T-helper 2 cell (primary cell): ENCODE measurements at places on chromosomes 2 and 18.

DNA sequence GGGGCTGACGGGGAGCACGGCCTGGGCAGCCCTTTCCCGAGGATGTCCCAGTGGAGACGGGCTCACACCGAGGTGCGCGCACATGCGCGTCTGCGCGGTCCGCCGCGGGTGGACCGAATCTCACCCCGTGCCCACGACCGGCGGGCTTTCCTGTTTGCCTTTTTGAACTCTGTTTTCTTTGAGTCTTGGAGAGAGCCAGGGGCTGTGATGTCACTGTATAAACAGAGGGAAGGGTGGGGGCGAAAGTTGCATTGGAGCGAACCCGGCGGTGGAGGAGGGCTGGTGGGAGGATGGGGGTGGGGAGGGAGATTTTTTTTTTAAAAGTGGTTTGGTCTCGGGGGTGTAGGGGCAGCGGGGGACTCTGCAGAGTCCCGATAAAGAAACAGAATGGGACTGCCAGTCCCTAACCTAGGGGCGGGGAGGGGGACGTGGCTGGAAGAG is 141.2 kb upstream of the CTAGE1 start:
- no peak for DNase-seq

DNA sequence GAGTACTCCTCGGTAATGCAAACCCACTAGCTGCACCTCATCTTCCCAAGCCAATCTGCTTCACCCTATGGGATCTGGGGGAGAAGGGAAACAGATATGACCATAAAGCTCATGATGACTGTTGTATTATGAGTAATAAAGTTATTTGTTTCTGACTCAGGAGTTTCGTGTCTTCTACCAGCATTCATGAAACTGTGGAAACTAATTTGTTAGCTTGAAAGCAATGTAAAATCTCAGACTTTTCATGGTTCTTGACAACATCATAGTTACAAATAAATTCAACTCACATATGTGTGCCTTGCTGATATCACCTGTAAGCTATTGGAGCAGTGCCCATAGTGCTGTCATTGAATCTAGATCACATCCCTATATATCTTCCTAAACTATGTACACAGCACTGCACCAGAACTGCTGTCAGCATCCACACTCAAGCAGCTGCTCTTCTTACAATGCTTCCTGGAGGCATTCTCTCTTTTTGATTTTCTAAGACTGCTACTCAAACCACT is 135.6 kb upstream of the KYNU start:
- peak; percentile 2 for DNase-seq

- no peak for DNase-seq
Measured at GRCh38 chr18:50327983-50328382, 40.5 kb upstream of the CXXC1 start.

GRCh38 chr2:235668782-235669181 is 174.9 kb downstream of the AGAP1 start:
- no peak for DNase-seq

GRCh38 chr18:30469091-30469490 is 573.5 kb downstream of the DSC3 start:
- DNase-seq = no peak

- no peak for DNase-seq
Measured at GRCh38 chr2:53476834-53477233, 290.8 kb upstream of the CHAC2 start.

- no peak for DNase-seq
Measured at GRCh38 chr2:19723021-19723420, 178.8 kb downstream of the TTC32 start.

- no peak for DNase-seq
Measured at GRCh38 chr2:142222715-142223114, 91.9 kb upstream of the LRP1B start.

DNA sequence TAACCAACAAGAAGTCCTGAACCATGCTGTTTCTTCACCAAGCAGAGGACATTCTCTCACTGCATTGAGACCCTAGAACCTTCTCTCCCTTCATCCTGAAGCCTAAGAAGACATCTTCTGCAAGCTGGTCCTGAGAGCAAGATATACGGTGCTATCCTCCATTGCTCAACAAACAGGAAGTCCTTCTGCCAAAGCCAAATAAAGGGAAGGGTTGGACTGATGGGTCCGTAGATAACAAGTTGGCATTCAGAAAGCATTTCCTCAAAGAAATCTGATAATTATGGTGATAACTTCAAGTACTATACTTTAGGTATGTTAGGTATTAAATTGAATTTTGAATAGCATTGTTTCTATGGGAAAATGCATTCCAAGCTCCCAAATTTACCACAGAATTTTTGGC is 23.3 kb downstream of the GRB14 start:
- DNase-seq = no peak

GRCh38 chr2:45649462-45649857 is 2.0 kb upstream of the PRKCE start:
- no peak for DNase-seq

- DNase-seq = no peak
Measured at GRCh38 chr2:102661846-102662245, 42.5 kb downstream of the SLC9A2 start.

DNA sequence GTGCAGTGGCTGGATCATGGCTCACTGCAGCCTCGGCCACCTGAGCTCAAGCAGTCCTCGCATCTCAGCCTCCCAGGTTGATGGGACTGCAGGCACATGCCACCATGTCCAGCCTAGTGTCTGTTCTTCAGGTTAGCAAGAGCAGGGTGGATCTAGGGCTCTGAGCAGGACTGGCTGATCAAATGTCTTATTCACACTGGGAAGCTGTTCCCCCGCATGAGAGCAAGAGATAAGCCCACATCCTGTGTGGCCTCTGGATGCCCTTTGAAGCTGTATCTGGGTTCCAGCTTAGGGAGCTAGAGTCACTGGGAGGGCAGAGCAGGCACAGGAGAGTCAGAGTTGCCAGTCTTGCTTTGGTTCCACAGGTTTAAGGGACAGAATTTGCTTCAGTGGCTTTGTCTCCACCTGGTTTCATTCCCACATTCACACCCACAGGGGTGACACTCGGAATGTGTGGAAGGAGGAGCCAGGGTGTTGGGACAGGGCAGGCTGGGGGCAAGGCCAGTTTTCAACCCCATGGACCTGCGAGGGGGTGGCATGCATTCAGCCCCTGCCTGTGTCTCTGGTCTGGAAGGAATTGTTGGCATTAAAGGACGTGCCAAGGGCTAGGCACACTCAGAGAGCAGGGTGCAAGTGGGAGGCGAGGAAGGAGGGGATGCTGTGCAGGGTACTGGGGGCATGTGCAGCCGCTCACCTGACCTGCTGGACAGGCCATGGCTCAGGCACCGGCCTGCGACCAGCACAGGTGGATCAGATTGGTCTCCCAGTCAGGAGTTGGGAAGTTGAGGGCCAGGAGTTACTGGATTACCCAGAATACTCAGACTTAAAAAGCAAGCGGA is 24.5 kb downstream of the PTPN18 start:
- DNase-seq = no peak

DNA sequence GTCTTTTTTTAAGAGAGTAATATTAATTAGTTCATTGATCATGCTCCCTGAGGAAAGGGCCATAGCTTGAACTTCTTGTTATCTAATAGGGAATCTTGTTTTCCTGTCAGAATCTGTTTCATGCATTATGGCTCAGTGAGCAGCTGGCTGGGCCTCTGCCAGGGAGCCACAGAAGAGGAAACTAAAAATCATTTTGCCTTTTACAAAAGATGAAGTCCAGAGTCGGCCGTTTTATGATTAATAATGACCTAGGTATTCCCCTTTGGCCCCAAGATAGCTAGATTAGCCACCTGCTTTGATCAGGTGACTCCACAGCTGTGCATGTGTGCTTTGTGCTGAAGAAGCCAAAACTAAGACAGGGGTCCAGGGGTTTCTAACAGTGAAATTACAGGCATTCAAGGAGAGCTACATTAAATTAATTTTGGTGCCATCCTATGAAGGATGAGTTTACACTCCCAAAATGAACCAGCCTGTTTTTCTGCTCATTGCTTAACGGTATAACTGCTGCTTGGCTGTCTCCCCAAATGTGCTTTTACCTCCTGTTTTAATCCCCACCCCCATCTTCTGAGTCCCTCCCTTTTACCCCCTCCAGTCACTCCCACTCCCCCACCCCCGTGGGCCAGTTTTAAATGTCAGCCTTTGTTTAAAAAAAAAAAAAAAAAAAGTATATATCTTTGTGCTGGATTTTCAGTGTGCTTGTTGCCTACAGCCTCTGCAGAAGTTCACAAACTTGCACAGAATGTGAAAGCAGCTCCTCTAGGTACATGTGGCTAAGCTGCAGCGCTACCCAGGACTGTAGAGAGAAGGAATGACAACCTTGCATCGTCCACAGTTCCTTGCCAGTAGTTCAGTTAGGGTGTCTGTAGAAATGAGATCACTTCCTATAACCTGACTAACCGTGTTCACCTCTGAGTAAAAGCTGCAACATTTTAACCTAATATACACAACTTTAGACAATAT is 93.1 kb downstream of the CABLES1 start:
- peak; percentile 90 for DNase-seq

- DNase-seq = no peak
Measured at GRCh38 chr2:9219027-9219445, 12.4 kb downstream of the ASAP2 start.

- no peak for DNase-seq
Measured at GRCh38 chr2:27255660-27256059, 7.2 kb downstream of the SLC30A3 start.

DNA sequence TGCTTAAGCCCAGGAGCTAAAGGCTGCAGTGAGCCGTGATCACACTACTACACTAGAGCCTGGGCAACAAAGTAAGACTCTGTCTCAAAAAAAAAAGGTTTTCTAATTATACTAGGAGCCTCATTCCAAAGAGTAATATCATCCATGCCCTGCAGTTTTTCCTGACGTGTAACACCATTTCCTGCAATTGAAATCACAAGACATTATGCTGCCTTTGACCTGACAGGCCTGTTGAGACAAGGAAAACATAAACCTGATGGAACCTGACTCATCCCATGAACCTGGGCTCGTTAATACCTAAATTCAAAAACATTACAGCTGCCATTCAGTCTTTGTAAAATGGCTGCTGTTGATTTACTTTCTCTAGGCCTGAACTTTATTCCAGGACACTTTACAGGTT is 58.7 kb upstream of the PEX13 start:
- no peak for DNase-seq
